ENCODE measurements at places on chromosomes 16 and 17.
A peak's percentile ranks its signal among the peaks of the same experiment; 100 is the strongest.

DNA sequence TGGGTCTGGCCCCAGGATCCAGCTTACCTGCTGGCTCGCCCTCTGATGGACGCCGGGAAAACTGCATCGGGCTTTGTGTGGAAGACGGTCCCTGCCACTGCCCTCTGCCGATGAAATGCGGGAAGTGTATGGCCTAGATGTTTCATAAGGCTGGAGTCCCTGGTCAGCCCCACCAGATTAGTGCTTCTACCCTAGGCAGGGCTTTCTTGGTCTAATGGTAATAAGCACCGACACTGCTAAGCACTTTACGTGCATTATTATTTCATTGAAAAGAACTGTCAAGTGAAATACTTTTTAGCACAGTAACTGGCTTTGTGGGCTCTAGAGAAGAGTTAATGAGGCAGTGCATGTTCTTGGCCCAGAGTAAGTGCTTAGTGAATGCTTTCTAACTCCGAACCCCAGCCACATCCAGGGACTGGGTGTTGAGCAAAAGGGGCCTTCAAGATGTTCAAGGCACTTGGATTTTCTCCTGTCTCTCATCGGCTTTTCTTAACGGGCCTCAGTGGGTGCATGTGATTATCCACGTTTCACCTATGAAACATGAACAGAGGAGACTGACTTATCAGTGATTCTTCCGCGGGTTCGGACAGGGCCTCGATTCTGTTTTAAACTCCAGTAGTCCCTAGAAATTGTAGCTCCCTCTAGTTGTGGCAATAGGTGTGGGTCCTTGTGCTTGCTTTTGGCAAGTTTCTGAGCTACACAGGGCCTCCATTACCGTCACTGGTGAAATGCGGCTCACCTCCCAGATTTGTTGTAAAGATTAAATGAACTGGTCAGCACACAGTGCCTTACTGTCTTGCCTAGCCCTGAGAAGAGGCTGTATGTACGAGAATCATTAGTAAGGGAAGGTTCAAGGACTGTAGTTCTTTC lies 6.6 kb downstream of the TRAF4 start:
- DNase-seq, result peak; percentile 73

DNA sequence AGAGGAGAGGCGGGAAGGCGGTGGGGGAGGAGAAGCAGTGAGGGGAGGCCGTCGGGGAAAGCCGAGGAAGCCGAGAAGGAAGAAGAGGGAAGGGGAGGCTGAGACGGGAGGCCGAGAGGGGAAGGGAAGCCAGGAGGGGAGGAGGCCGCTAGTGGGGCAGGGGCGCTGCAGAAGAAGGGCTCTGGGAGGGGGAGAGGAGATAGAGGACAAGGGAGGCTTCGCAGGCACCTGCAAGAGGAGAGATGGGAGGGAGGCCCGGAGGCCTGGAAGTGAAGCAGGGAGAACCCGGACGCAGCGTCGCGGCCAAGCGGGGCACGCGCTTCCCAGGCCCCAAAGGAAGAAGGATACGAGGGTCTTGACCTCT lies 2.3 kb downstream of the C17orf58 start:
- DNase-seq, result peak; percentile 30

DNA sequence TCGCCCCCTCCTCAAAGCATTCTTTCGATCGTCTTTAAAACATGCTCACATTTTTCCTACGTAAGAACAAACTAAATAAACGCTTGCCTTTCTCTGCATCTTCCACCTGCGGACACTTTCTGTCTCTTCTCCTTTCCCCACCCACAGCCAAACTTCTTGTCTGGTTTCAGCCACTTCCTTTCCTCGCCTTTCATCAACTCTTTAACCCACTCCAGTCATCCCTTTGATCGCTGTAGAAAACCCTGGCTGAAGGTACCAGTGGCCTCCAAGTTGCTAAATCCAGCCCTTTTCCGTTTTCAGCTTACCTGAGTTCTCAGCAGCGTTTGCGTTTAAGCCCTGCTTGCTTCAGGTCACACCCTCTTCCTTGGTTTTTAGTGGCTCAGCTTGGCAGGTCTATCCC lies 483 bp downstream of the RPA1 start:
- no peak for DNase-seq

DNA sequence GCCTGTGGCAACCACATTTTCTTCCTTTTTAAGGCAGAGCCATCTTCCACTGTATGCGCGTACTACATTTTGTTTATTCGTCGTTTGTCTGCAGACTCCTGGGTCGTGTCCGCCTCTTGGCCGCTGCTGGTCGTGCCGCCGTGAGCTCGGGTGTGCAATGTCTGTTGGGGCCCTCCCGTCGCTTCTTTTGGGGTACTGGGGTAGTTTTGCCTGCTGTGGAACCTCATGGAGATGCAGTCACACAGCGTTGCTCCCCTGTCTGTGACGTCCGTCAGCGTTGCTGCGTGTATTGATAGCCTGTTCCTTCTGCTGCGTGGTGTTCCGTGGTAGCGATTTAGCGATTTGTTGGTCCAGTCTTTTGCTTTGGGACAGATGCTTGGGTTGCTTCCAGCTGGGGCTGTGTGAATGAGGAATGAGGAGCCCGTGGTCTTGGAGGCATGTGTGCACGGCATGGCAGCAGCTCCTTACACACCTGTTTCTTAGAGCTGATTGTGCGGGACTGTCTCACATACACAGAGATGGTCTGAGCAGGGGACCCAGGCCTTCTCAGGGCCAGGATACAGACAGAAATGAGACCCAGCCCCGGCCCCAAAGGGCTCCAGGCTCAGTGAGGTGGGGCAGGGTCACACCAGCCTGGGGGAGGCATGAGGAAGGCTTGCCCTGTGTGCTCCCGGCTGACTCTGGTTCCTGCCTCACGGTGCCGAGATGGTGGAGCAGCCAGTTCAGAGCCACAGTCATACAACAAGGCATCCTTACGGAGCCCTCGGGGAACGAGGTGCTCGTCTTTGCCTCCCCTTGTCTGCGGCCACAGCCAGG lies 78.4 kb upstream of the GSE1 start:
- no peak for DNase-seq

GRCh38 chr16:77424871-77425604 lies 9.8 kb downstream of the ADAMTS18 start:
- no peak for DNase-seq

DNA sequence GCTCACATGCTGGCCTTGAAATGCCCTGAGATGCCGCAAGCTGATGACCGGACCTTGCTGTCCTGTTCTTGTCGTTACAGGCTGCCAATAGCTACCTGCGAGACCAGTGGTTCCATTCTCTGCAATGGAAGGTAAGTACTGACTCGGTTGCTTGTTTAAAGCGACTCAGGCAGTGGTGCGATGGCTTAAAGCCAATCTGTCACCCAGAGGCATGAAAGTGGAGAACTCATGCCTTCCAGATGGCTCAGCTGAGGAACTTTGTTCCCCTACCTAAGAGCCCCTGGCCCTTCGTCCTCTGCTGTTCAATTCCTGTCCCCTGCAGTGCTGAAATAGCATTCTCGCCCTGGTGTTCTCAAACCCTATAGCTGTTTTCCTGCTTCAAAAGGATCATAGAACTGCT lies 158.3 kb upstream of the PLCG2 start:
- DNase-seq, result no peak

- no peak for DNase-seq
Measured at GRCh38 chr17:65850486-65850885, 289.0 kb upstream of the AXIN2 start.

- DNase-seq, result no peak
Measured at GRCh38 chr17:46841561-46842379, 9.6 kb upstream of the WNT9B start.

DNA sequence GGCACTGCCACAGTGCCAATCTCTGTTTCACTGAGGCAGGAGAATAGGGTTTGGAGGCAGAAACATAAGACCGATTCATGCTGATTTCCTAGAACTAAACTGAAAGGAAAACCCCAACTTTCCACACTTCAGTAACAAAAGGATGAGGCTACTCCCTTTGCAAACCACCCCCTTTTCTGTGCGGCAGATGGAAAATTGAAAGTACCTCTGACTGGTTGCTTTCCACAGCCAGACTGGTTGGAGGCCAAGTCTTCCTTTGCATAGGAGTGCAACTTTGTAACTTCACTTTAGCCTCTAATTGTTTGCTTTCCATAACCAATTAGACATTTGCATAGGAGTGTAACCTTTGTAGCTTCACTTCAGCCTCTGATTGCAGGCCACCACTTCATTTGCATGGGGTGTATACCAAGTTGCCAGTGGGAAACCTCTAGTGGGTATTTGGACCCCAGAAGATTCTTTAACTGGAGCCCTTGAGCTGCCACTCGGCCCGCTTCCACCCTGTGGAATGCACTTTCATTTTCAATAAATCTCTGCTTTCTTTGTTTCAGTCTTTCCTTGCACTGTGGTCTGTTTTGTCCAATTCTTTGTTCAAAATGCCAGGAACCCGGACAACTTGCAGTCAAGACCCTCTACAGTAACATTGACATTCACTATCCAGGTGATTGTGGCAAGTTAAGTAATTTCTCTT lies 252.0 kb downstream of the UTP18 start:
- DNase-seq, result no peak

- no peak for DNase-seq
Measured at GRCh38 chr16:17053536-17054160, 417.1 kb downstream of the XYLT1 start.

- DNase-seq, result no peak
Measured at GRCh38 chr17:66760324-66760723, 74.6 kb upstream of the CACNG5 start.

- DNase-seq, result peak; percentile 90
Measured at GRCh38 chr17:82418001-82418986, at the start of the genes HEXD and OGFOD3. TSS of gene HEXD (plus strand) at chr17:82418347. CDS start at chr17:82419800, 1,453 bp downstream. TSS of gene OGFOD3 (minus strand) at chr17:82418586. CDS start at chr17:82418485, 101 bp downstream.
